ENCODE measurements at places on chromosomes 7 and 10.
A peak's percentile ranks its signal among the peaks of the same experiment; 100 is the strongest.

DNA sequence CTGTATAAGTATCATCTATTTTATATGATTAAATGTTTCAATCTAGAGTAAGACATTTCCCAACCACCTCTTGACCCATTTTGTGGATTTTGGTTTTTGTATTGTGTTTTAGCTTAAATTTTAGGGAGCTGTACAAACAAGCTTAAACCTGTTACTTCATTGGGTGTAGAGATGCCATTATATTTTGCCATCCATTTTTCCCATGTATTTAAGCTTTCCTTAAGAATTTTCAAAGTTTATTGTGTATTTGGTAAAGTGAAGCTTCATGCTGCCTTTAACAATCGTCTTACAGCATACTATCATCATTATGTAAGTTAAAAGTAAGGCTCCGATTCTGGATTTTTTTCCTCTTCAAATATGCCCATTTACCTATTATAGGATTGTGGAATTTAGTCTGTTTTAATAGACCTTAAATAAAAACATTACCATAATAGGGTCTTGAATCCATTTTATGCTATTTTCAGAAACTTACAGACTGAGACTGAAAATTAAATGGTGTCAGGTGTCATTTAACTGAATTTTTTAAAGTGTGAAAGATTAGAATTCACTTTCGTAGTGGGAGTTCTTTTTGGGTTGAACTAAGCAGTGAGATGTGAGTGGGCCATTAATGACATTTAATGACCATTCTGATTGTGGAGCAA lies 2.2 kb downstream of the KMT2E start:
- no peak for DNase-seq

- DNase-seq = no peak
Measured at GRCh38 chr7:136086712-136087111, 109.6 kb upstream of the MTPN start.

- DNase-seq = no peak
Measured at GRCh38 chr7:103293526-103293925, 3.7 kb upstream of the PMPCB start.

GRCh38 chr7:64706625-64707292 lies 40.8 kb downstream of the ZNF107 start:
- no peak for DNase-seq

GRCh38 chr10:68550747-68551411 lies 9.3 kb upstream of the TET1 start:
- peak; percentile 34 for DNase-seq

GRCh38 chr10:4426866-4427265 lies 399.1 kb upstream of the AKR1E2 start:
- no peak for DNase-seq

DNA sequence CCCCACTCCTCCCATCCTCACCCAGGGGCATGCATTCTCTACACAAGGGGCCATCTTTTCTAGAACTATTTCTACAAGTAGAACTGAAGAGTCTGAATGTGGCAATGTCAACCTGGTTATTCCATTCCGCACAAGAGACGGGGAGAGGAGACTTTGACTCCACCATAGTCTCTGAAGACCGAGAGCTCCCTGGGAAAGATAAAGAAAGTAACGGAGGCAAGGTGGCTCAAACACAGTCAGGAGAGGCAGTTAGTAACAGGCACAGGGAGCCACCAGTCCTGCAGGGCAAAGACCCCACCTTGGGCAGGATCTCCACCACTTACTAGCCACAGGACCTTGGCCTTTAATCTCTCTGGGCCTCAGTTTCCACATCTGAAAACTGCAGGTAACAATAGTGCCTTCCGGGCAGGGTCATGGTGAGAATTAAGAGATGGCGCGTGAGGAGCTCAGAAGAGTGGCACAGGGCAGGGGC lies 100.3 kb downstream of the TNS3 start:
- DNase-seq = no peak

GRCh38 chr10:130341356-130341755 lies 205.2 kb downstream of the GLRX3 start:
- DNase-seq = no peak

DNA sequence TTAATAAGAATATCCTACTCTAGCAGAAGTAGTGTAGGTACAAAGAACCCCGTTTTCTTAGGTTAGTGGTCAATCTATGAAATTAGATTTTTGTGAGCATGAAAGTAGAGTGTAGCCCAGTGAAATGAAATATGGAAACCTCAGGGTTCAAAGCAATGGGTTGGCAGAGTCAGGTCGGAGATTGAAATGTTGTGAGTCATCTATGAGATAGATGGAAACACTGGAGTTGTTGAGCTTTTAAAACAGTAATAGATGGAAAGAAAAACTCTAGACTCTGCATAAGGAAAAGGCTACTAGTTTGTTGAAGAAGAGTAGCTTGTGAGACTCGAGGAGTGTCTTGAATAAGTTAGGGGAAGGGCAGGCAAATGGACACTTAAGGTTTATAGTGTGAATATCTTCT lies 251.9 kb downstream of the EXOC4 start:
- no peak for DNase-seq

- DNase-seq = no peak
Measured at GRCh38 chr10:8071006-8071405, 16.5 kb downstream of the GATA3 start.

DNA sequence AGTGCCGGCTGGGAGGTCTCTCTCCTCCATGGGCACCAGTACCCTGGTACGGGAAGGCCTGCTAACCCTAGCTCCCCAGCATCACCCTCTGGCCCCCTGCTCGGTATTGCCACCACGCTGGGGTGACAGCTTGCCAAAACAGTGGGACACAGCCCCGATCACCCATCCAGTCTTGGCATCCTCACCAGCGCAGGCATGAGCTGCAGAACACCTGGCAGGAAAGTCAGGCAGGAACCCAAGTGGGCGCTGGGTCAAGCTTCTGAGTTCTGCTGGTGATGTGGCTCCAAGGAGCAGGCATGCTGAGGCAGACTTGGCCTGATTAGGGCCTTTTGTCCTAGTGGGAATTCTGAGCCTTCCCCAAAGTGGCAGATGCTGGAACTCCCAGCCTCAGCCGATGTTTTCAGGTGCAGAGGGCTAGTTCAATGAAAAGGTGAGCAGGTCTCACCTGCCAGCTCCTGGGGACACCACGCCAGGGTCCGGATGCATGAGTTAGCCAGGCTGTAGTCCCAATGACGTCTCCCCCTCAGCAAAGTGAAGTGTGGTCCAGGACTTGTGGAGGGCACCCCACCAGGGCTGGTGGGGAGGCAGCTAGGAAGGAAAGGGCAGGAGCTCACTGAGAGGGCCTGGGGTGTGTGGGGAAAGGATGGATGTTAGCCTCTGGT lies 8.5 kb upstream of the ZNF22 start:
- no peak for DNase-seq

DNA sequence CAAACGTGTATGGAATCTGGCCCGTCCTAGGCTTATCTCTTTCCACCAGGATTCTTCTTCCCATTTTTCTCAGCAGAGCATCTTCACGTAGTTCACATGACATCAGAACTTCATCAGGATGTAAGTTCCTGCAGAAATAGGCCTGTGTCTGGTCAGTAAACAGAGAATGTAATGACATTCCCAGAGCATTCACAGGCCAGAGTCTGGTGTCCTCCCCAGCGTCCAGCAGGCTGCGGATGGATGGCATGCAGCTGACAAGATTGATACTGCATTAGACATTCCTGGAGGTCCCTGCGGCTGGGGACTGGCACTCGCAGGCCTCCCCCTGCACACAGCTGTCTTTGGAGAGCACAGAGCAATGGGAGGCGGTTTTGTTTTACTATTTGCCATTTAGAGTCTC lies 28.7 kb downstream of the MGMT start:
- DNase-seq = no peak

DNA sequence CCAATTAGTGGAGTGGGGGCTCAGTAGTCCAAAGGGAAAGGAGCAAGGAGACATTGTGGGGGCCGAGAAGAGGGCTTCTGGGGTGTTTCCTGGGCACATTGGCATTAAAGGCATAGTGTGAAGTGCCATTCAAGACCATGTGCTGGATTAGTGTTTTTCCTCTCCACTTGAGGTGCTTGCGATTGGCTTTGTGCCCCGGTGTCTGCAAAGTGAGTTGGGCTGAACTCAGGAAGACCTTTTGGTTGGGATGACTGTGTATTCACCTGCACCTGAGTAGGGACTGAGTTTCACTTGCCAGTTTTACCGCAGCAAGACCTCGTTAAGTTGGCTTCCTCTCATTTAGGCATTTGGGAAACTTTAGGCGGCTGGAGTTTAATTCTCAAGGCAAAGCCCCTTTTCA lies 73.0 kb downstream of the TCF7L2 start:
- DNase-seq = no peak

- DNase-seq = no peak
Measured at GRCh38 chr10:77387247-77387646, 250.4 kb downstream of the KCNMA1 start.

DNA sequence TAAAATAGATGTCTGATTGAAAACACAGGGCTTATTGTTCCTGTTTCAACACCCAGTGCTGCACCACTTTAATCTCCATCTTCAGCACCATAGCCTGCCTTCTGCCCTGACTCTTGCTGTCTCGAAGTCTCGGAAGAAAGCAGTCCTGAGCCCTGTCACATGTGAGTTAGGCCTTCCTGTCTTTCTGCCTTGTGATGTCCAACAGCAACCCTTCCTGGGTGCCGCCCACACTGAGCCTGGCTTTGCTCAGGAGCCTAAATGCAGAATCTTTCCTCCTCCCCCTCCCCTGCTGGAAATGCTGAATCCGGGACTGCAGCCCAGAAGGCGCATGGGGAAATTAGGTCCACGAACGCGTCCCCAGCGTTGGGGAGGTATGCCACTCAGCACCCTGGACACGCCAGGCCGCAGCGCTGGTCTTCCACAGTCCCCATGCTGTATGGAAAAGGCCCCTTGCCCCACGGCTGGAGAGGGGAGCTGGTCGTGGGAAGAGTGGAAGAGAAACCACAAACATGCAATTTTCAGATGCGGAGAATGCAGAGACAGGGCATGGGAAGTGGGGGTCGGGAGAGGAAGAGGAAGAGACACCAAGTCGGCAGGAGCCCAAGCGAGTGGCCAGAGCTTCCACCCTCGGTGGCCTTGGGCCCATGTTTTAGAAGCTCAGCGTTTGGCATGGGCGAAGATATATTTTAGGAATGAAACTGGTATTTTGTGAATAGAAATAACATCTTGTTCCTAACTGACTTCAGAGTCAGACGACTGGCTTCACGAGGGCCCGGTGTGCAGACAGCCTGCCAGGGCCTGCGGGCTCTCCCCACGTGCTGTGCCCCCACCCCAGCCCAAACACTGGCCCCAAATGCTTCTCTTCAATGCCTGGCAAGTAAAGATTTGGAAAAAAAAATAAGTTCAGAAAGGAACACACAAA lies 656.1 kb upstream of the FOXK1 start:
- no peak for DNase-seq

DNA sequence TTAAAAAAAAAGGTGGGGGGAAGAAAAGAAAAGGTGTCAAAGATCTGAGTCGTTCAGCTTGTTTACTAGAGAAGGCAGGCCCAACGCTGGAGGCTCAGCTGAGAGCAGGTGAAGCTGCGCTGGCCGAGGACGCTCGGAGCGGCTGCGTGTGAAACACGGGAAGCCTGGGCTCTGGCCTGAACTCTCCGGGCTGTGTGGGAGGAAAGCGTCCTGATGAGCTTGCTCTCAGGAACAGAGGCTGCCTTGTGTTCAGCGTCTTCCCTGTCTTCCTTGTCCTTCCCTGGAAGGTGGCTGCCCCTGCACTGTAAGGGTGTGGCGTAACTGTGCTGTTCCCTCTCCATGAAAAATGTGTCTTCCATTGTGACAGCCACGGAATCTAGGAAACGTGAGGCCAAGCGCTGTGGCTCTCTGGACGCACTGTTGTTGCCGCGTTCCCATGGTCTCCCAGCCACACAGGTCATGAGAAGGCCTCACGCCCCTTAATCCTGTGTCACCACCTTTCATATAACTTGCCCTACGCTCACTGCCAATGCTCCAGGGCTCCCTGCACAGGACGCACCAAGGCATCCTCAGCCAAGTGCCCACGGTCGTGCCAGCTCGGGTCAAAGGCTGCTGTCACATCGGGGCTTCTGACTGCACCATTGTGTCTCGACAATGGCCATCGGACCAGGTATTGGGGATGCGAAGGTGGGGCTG lies 15.8 kb downstream of the IL15RA start:
- no peak for DNase-seq

DNA sequence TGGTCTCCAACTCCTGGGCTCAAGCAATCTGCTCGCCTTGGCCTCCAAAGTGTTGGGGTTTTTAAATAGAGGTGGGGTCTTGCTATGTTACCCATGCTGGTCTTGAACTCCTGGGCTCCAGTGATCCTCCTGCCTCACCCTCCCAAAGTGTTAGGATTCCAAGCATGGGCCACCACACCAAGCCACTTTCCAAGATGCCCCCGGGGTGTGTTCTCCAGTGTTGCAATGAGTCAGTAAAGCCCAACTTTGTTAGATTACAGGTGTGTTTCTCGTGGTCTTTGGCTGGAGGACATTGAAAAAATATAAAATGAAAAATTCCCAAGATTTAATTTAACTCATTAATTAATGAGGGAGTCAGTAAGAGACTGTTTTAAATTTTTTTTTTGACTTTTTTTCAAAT lies 29.2 kb downstream of the TACR2 start:
- no peak for DNase-seq

DNA sequence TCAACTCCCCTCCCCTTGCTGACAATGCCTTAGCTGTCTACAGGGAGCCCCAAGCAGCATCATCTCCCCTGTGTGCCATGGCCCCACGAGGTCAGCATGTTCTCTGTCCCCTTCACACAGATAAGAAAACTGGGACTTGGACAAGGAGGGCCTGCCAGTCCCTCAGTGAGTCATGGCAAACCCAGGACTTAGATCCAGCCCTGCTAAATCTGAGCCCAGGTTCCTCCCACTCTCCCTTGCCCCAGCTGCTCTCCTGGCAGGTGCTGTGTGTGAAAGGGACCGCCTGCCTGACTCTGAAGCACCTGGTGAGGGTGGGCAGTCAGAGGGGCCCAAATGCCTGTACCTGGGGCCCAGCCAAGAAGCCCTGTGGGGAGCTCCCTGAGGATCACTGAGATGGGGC lies 7.4 kb downstream of the CRHR2 start:
- DNase-seq = no peak

DNA sequence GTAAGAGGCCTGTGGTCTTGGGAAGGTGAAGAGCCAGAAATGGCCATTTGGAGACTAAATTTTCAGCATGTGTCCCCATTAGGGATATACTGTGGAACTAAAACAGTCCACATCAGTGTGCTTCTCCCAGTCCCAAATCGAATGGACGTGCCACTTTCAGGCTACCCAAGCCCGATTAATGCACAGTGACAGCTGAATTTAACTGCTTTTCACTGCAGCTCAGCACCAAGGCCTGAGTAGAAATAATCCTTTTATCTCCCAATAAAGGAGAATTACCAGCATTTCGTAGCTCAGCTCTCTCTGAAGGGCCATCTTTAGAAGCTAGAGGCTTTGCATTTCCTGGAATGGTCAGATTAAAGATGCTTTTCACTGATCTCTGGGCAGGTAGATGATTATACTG lies 183.3 kb downstream of the NPSR1 start:
- no peak for DNase-seq

DNA sequence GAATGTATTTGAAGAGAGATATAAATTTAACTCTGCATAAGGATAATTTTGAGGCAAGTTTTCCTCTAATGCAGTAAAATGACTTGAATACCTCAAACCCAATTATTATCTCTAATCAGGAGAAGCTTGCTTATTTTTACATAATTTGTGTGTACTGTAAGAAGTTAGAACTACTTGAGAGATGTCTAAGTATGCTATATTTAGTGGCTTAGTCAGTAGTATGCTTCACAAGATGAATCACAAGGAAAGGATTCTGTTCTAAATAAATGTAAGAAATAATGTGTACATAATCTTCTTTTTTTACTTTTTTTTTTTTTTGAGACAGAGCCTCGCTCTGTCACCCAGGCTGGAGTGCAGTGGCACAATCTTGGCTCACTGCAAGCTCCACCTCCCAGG lies 13.7 kb downstream of the PHTF2 start:
- DNase-seq = no peak
